Fibroblast of skin of left quadriceps (primary cell): ENCODE measurements at places on chromosomes 3 and 15.

DNA sequence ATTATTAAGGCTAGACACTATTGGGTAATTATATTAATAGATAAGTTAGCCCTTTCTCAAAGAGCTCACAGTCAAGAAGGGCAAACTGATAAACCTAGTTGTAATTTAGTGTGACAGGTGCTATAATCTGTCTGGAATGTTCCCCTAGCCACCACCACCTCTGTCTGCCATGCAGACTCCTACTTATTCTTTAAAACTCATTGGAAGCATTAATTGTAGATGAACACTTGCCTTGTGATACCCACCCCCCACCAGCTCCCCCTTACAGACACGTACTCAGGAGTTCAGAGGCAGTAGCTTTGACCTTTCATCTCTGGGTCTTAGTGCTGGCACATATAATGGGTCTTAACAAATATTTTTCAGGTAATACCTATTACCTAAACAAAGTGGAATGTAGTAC is 195.9 kb downstream of the TP63 start:
- DNase-seq = no peak

GRCh38 chr3:71689291-71689690 is 35.9 kb downstream of the EIF4E3 start:
- DNase-seq = no peak

DNA sequence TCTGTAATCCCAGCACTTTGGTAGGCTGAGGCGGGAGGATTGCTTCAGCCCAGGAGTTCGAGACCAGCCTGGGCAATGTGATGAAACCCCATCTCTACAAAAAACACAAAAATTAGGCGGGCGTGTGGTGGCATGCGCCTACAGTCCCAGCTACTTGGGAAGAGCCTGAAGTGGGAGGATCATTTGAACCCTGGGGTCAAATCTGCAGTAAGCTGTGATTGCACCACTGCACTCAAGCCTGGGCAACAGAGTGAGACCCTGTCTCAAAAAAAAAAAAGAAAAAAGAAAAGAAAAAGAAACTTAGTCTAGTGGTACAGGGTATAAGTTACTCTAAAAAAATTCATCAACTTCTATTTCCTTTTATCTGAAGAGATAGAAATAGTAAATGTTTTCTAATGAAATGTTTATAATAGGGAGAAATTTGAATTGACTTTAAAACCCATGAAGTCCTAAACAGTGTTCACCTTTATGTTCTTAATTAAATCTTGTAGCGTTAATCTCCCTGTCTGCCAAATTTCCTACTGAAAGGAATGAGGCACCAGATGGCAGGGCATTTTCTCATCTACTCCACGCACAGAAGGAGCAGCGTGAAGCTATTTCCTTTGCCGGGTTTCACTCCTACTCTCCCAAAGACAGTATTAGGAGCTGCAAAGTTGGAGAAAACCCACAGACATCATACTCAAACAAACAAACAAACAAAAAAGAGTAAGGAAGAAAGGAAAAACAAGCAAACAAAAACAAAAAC is 1.9 kb downstream of the PCLAF start:
- DNase-seq = no peak

DNA sequence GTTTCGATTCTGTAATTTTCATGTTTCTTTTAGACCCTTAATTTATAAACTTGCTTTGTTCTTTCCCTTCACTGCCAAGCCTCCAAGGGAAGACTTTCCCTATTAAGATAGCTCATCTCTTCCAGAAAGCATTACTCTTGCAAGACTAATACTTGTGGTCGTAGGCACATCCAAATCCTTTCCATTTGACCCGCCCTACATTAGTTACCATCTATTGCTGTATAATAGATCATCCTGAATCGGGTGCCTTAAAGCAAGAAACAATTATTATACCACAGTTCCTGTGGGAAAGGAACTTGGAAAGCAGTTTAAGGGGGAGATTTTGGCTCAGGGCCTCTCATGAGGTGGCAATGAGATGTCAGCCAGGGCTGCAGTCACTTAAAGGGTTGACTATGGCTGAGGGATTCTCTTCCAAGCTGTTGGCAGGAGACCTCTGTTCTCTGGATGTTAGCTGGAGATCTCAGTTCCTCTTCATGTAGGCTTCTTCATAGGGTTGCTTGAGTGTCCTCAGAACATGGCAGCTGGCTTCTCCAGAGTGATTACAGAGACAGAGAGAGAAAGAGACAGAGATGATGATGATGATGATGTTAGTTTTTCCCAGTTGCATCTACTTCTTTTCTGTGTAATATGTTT is 570.4 kb upstream of the TGFBR2 start:
- DNase-seq = no peak

DNA sequence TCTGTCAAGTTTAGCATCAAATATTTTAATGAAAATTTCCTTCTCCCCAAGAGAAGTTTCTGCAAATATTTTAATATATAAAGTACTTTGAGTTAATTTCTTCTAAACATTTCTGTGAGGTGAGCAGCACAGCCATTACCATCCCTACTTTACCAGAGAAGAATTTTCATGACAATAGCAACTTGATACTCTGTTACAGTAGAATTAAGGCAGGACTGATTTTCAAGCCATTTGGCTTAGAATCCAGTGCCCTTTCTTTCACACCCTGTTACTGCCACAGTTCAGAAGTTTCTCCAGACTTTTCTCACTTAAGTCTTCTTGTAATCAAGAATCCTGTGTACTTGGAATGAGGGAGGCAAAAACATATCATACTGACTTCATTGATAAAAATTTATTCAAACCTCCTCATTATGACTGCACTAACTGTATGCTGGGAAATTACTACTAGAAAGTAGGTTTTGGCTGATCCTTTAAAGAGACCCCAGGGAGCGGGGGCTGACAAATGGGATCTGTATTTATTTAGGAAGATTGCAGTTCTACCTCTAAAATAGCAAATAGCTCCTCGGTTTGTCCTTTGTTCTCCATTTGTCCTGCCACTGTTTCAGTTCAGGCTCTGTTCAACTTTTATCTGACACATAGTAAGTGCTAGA is 557.0 kb upstream of the SGO1 start:
- no peak for DNase-seq

DNA sequence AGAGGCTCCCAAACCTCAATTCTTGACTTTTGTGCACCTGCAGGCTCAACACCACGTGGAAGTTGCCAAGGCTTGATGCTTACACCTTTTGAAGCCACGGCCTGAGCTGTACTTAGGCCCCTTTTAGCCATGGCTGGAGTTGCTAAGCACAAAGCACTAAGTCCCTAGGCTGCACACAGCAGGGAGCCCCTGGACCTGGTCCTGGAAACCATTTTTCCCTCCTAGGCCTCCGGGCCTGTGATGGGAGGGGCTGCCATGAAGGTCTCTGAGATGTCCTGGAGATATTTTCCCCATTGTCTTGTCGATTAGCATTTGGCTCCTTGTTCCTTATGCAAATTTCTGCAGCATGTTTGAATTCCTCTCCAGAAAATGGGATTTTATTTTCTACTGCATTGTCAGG is 247.1 kb upstream of the ARPP21 start:
- DNase-seq = no peak
